ENCODE measurements at places on chromosomes 7 and 10.

DNA sequence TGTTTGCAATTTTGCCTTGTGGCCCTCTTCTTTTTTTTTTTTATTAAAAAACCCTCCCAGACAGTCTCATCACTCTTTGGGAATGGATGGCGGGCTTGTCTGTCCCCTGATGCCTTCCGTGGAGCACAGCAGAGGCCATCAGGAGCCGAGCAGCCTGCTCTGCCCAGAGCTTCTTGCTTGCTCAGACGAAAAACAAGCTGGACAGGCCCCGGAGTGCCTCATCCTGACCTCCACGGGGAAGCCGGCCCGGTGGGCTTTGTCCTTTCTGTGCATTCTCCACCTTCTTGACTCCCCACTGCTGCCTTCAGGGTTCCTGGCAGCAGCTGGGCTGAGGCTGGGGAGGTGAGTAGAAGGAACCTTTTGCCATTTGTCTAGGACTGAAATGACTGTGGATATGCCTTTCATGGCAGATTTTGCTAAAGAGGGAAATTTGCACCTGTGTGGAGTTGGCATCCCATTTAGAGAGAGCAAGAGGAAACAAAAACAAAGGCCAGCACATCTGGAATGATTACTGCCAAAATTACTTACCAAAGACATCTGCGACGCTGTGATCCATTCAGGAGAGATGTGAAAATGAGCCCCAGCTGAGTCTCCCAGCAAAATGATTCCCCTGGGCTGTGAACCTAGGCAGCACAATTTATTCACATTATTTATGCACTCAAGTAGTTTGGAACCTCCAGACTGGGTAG, 108.3 kb downstream of the AOAH start:
- no peak for DNase-seq

DNA sequence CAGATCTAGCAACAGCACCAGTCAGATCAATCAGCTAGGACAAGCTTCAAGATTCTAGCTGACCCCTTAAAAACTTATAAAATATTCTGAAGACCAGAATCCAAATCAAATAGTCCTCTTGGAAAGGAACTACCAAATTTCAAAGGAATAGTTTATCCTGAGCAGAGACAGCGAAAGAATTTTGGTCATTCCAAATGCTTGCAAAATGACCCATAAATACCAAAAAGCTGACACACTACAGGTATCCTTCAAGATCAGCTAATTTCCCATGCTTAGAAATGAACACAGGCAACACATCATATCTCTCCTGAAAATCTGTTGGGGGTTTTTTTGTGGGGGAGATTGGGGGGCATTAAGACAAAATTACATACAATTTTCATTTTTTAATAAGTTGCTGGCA, 78.8 kb downstream of the PDSS1 start:
- no peak for DNase-seq

- no peak for DNase-seq
These were observed 12.8 kb downstream of the PDZD7 start for GRCh38 chr10:101018118-101018599.

- no peak for DNase-seq
These were observed 426 bp downstream of the SYPL1 start for GRCh38 chr7:106111655-106112117.

- no peak for DNase-seq
These were observed at the start of gene BTBD16 for GRCh38 chr10:122271076-122271475. Gene BTBD16, plus strand, starts transcription at chr10:122271296. Its CDS starts 3,786 bp downstream, at chr10:122275082.

DNA sequence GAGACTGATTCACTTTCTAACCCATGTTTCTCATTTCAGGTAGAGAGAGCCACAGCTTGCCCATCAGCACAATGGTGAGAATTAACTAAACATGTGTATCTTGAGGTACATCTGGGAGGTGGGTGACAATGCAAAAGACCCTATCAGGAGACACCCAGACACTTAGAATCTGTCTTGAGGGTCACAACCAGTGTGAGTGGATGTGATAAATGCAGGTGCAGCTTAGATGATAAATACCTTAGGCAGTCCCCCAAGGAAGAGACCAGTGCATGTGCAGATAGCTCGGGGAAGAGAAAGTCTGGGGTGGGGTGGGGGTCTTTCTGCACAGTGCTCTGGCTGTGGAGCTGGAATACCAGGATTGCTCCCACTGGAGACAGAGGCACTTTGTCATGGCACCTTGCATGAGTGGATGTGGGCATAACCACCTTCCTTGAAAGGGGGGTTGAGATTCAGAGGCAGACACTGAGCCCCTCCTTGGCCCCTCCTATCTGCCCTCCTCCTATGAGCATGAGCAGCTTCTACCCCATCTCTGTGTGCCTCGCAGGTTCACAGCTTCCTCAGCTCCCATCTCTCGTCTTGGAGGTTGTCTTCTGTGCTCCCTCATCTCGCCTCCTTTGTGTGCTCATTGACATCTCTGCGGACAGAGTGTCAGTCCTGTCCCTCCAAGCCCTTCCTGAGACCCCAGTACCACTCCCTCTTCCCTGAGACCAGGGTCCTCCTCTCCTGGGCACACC, 349.8 kb downstream of the TCERG1L start:
- DNase-seq: no peak

GRCh38 chr7:14902589-14903067, at the start of gene DGKB:
Gene DGKB, minus strand, starts transcription at chr7:14902751.
- no peak for DNase-seq

- no peak for DNase-seq
These were observed 19.8 kb downstream of the CCNY start for GRCh38 chr10:35355971-35356724.

GRCh38 chr7:67608806-67609205, 612.2 kb downstream of the TYW1 start:
- DNase-seq: no peak

DNA sequence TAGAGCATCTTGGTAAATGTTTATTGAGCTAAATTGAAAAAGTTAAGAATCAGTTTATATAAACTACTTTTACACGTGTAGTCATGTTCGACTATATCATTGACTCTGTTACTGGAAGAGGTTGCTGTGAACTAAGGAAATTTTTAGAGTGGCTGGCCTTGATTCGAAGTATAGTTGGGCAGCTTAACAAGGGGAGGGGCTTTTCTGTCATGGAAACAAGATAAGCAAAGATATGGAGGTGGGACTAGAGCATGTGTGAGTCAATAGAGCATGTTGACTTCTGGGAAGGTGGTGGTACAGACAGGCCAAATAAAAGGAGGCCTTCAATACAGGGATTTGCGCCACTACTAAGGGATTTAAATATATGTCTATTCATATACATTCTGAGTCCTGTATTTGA, 7.6 kb downstream of the ATP5F1C start:
- DNase-seq: no peak

- DNase-seq: no peak
These were observed 220.1 kb downstream of the TNS3 start for GRCh38 chr7:47361746-47362215.

Measured in GM12864 (cell line).